ENCODE measurements at places on chromosomes 1 and 21.

- DNase-seq: no peak
Observed at GRCh38 chr1:224737353-224737727, 121.2 kb downstream of the CNIH3 start.

- DNase-seq: no peak
Observed at GRCh38 chr1:208279826-208280588, 35.8 kb upstream of the PLXNA2 start.

GRCh38 chr1:208513799-208514198 is 269.6 kb upstream of the PLXNA2 start:
- no peak for DNase-seq

DNA sequence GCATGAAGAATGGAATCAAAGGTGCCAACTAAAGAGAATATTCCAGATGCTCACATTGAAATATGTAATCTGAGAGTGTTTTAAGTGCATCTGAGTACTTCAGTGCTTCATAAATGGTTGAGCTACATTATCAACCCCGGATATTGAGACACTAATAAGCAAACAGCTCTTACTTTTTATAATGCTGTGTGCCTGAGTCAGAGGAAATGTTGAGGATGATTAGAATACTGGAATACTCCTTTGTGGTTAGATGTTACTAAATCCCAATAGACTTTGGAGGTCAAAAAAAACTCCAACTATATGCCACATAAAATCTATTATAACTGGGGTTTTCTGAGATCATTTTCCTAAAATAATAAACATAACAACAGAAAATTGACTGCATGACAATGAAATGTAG is 12.5 kb upstream of the KCNA3 start:
- DNase-seq: no peak

- no peak for DNase-seq
Observed at GRCh38 chr1:223114871-223115270, 28.2 kb downstream of the TLR5 start.

DNA sequence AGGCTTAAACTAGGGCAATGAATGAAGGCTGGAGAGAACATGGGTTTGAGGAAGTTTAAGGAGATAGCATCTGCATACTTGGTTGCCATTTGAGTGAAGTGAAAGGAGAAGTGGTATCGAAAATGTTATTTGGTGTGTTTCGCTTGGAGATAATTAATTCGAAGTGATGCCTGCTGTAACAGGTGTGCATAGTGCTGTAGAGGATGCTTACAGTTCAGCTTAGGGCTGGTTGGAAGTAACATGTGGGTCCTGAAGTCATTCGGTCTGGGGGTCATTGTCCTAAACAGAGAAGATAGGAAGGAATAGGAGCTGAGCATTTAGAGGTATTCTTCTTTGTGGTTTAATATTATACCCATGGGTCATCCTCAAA is 301 bp upstream of the NUDT17 start:
- DNase-seq: no peak

DNA sequence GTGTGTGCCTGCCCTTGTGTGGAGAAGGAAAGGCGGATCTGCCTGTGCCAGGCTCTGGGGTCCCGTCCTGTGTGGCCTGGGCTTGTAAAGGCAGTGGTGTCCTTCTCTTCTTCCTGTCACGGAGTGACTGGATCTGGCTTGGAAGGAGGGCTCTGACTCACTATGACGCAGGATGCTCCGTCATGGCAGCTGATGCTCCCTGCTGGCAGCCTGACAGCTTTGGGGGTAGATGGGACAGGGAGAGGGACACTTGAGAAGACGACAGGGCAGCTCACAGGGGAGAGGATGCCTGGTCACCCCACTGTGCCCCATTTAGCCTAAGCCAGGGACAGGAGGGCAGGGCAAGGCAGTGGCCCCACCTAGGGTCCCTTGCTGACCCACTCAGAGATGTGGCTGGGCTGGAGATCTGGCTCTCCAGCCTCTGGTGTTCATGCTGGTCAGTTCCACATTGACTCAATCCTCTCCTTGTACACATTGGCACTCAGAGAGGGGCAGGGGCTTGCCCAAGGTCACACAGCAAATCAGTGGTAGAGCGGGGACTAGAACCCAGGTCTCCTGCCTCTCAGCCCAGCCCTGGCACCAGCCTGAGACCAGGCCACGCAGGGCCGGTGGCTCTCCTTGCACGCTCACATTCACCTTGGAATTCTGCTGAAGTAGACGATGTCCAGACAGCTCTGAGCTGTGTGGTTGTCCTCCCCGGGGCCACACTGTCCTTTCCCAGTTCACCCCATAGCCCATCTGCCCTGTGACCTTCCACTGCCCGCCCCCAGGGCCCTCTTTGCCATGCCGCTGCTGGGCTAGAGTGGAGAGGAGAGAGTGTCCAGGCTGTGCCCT is 2.8 kb upstream of the FAM131C start:
- DNase-seq: no peak

DNA sequence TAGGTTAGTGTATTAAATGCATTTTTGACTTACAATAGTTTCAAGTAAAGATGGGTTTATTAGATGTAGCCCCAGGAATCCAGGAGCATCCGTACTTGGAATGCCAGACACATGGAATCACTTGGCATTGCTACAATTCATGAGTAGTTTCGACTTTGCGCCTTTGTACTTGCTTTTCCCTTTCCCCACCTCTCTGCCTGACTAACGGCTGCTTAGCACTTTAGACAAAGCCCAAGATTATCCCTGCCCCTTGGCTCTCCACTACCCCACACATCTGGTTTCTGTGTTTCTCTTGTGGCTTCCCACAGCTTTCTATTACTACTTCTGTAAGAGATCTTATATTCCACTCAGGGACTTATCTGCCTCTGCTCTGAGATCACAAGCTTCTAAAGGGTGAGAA is 397.7 kb upstream of the POU3F1 start:
- DNase-seq: no peak

DNA sequence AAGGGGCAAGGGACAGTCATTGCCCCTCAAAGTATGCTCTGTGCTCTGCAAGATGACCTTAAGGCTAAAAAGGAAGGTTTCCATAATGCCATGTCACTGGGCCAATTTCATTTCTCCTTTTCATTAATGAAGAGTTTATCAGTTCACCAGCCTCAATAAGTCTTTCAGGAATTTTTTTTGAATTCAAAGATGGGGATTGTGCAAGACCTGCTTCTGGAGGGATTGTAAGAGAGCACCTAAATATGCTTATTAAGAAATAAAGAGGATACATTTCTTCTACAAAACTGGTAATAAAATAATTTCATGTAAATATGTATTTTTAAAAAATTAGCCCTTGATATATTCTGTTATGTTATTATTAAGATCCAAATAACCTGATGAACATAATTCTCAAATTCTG is 86.8 kb upstream of the RGS4 start:
- no peak for DNase-seq

Measured in naive thymus-derived CD8-positive, alpha-beta T cell (primary cell).